Right lobe of liver (tissue), 6 donors: ENCODE measurements at places on chromosomes 4 and X.

DNA sequence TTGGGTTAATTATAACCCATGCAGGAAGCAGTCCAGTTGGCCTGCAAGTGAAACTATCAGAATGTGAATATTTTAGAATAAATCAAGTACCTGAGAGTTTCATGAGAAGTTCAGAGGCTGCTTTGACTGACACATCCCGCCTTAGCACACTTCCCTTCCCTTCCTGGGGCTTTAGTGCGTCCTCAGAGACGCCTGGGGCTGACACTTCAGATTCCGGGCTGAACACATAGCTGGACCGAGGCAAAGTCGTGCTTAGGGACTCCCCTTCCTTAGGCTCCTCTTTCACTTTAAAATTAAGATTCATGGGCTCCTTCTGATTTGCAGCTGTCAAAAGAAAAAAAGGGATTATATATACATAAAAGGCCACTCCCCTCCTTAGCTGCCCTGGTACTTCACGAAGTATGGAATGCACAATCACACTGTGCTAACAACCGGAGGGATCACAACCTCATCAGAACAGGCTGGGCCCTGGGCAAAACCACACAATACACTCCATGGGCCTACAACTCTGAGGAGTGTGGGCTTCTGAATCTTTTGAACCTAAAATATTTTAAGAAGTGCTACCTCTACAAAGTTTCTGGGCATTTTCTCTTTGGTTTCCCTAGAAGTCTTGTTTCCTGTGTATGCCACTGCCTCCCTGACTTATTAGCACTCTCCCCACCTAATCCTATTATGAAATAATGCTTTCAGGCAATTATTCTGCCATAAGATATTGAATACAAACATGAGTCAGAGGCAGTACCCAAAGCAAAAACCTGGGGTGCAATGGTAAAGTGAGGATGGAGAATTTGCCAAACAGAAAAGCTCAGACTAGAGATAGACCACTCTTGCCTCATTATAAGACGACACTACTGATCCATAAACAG, 68.2 kb downstream of the ZNF827 start:
- DNase-seq = no peak

- no peak for DNase-seq
Measured at GRCh38 chrX:44183329-44183728, 160.1 kb downstream of the EFHC2 start.

DNA sequence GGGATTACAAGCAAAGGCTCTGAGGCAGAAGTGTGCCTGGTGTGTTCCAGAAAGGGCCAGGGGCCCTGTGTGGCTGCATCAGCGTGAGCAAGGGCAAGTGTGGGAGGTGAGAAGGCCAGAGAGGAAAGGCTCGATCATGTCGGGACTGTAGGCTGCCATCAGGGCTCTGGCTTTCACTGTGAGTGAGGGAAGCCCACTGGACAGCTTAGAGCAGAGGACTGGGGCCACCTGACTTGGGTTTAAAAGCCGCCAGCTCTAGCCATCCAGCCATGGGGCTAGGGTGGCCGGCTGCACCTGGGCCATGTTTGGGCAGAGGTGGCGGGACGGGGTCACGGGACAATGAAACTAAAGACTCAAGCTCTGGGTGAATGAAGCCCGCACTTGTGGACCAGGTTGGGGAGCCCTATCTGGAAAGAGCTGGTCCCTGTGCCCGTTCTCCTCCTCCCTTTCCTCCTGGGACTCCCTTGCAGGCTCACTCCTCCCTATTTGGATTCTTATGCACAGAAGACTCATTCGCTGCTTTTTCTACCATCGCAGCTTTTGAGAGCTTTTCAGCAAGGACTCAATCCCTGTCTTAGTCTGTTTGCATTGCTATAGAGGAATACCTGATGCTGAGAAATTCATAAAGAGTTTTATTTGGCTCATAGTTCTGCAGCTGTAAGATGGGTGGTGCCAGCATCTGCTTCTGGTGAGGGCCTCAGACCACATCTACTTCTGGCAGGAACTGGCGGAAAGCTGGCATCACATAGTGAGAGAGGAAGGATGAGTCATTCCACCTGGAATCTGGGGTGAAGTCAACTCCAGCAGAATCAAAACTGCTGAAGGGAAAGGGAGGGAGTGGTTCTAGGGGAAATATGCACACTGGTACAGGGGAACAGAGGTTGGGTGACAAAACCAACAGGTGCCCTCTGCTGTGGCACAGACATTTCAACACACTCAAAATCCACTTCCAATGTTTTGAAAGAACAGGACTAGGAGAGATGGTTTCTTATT, 15.3 kb downstream of the CTAG1B start:
- DNase-seq = no peak

DNA sequence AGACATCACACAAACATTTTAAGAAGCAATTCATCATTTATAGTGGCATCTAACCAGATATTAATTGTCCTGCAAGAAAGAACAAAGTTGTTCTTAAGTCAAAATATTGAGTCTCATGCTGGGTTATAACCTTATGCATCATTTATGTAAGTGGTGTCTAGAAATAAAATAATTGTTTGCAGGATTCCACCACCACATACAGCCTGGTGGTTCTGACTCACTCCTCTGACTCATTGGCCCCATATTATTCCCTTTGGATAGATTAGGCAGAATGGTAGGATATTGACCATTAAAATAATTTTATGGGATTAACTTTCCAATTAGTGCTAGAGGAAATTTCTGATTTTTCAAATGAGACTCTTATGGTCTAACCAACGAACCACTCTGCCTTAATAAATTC, 384.5 kb downstream of the GRXCR1 start:
- DNase-seq = no peak

DNA sequence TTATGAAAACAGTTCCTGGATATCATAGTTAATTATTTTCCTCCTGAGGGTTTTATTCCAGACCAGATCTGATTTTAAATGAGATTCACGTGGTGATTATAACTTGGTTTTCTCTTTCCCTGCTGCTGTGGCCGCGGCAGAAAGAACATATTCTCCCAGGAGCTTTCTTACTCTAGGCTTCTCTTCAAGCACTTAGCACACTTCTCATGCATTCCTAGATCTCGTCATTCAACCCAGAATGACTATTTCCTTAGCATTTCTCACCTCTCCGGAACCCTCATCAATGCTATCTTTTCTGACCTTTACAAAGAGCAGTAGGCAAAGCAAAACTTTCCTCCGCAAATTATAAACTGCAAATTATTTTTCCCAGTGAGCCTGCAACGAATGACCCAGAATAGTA, 122.9 kb downstream of the GPAT3 start:
- DNase-seq = no peak

DNA sequence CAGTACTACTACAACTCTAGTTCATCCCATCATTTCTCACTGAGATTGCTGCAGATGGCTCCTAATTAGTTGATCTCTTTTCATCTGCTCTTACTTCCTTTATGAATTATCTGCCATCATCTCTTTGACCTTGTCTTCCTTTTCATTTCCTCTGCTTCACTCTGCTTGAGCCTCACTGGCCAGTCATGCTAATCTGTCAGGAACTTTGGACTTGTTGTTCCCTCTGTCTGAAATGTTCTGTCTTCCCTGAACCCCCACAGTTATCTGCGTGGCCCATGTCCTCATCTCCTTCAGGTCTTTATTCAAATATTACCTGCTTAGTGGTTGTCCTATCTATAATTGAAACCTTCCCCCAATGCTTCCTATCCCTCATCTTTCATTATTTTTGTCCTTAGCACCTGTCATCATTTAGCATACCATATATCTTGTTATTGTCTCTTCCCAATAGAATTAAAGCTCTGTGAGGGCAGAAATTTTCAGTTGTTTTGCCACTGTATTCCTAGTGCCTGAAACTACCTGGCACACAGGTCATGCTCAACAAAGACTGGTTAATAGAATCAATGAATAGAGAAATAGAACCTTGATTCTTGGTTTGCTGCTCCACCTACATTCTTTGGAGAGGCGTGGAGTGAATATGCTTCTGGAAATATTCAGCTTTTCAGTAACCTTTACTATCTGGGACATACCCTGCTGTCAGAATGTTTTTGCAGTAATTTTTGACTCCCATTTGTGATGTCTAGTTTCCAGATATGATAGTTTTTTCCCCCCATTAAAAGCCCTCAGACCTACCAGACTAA, 5.0 kb downstream of the SLC4A4 start:
- DNase-seq = no peak

DNA sequence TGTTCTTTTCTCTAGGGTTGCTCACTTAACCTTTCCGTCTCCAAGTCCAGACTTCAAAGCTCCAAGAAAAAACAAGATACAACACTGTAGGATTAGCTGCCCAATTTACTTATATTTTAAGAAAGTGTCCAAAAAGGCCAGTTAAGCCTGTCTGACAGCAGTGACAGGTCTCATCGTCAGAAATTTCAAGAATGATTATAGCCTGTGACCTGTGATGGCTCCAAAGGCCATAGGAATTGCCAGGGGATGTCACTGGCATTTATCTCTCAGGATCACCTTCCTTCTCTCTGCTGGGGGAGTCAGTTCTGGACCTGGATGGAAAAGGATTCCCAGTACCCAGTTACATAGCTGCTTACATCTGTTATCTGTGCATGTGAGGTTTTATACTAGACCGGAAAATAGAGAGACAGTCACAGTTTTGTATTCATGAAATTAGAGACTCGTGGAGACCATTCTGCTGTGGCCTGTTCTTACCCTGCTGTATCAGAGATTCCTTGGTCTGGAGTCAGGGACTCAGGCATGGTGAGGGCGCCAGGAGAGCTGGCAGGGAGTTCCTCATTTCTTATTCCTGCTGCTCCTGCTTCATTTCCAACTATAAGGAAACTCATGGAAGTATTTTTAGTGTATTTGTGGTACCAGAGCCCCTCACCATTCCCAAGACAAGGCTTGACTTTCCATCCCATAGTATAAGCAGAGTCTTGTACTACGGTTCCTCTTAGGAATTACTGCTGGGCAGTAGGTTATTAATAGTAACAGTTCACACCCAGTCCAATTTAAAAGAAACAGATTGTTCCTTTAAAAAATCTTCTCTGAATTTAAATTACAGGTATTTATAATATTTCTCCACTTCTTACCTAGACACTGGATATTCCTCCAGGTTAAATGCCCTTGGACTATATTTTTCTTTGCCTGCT, 220.8 kb downstream of the SHROOM3 start:
- DNase-seq = no peak

DNA sequence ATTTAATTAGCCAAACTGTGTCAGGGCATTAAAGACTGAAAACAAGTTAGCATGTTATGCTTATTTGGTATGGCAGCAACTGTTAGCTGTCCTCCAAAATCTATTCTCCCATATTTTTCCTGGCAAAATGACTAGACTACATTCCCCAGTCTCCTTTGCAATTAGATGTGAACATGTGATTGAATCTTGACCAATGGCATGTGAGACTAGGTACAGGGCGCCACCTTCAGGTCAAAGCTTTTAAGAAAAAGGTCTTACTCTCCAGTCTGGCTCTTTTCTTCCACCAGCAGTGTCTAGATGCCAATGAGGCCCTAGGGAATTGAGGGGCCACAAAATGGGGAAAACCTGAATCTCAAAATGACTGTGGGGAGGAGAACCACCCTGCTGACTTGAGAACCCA, 408.2 kb downstream of the SMARCA1 start:
- no peak for DNase-seq

DNA sequence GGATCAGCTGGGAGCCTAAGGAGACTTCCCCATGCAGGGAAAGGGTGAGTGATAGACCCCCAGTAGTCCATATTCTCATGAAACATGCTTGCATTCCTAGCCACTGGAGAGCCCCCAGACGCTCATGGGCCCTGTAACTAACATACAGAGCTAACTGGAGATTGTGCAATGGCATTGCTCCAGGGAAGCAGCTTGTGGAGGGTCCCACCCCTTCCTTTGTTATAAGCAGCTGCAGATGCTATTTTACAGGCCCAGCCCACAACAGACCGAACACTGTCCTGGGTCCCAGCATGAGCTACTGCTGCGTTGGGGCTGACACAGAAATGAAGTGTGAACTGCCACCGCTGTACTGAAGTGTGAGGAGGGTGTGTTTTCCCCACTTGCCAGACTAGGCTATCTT, 1465.7 kb upstream of the DIAPH2 start:
- no peak for DNase-seq

DNA sequence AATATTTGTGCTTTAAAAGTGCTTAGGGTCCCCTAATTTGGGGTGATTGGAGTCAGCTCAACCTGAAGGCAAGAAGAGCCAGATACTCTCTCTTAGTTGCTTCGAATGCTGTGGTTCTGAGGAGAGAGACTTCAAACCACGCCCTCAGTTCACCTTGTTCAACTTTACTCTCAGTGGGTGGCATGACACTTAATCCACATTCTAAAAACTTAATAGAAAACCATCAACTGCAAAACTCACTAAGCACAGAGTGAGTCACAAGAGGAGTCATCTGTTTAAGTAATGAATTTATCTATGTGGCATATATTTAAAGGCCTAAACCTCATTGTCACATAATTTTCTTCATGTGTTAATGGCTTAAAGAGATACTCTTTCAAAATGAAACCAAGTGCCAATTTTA, 99.5 kb upstream of the SLC4A4 start:
- DNase-seq = no peak

- DNase-seq = no peak
Measured at GRCh38 chrX:134365904-134366303, 94.1 kb upstream of the HPRT1 start.

DNA sequence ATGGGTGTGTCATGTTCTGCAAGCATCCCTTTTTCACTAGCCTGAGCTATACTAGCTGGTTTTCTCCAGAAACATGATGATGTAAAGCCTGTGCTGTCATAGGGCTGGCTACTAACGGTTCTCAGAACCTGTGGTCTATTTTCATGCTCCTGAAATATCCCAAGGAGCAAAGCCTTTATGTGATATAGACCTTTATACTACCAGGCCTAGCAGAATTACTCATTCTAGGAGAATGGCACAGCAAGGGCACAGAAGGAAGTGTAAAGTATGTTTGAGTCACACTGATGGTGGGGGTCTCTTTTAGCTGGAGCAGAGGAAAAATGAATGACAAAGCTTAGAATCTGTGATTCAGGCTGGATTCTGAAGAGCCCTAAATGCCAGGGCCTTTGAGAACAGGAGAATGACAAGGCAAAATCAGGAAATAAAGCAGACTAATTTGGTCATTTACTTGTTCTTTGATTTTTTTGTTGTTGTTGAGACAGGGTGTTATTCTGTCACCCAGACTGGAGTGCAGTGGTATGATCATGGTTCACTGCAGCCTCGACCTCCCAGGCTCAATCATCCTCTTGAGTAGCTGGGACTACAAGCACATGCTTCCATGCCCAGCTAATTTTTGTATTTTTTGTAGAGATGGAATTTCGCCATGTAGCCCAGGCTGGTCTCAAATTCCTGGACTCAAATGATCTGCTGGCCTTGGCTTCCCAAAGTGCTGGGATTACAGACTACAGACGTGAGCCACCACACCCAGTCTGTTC, 11.8 kb downstream of the TCEAL1 start:
- DNase-seq = no peak

GRCh38 chrX:123869488-123869887, 9.6 kb downstream of the XIAP start:
- no peak for DNase-seq
